Heart left ventricle (tissue), 16 donors: ENCODE measurements at places on chromosomes 11 and 22.

- peaks cover 33% of the 10 kb centered on the region for H3K4me1 ChIP-seq
- peaks cover 36% of the 10 kb centered on the region for H3K27me3 ChIP-seq
- no peak within 1 kb of the TSS for H3K27ac ChIP-seq
- DNase-seq: no peak
These were observed at the start of gene RASL10A for GRCh38 chr22:29315286-29316140. Gene RASL10A, minus strand, starts transcription at chr22:29315697. Its CDS starts 451 bp downstream, at chr22:29315246.

DNA sequence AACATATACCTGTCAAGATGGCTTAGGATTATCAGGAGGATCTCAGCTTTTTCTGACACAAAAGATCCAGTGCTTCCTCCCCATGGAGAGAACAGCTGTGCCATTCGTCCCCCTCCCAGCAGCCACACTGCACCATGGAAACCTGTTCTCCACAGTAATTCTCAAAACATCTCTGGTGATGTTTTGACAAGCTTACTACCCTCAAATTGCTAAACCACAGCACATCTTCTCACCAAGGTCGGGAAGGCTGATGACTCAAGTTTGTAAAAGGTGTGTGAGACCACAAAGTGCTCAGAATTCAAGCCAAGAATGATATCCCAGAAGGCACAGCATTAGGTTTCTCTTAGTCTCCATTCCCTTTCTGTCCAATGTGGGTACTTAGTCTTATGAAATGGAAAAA is 3.9 kb upstream of the RAB38 start:
- DNase-seq: no peak
- no peak overlapping the region for H3K4me3 ChIP-seq
- H3K4me1 ChIP-seq: no peaks in the 10 kb centered on the region
- no peaks in the 10 kb centered on the region for H3K27me3 ChIP-seq
- H3K36me3 ChIP-seq: no peaks in the 10 kb centered on the region
- H3K27ac ChIP-seq: no peak overlapping the region

DNA sequence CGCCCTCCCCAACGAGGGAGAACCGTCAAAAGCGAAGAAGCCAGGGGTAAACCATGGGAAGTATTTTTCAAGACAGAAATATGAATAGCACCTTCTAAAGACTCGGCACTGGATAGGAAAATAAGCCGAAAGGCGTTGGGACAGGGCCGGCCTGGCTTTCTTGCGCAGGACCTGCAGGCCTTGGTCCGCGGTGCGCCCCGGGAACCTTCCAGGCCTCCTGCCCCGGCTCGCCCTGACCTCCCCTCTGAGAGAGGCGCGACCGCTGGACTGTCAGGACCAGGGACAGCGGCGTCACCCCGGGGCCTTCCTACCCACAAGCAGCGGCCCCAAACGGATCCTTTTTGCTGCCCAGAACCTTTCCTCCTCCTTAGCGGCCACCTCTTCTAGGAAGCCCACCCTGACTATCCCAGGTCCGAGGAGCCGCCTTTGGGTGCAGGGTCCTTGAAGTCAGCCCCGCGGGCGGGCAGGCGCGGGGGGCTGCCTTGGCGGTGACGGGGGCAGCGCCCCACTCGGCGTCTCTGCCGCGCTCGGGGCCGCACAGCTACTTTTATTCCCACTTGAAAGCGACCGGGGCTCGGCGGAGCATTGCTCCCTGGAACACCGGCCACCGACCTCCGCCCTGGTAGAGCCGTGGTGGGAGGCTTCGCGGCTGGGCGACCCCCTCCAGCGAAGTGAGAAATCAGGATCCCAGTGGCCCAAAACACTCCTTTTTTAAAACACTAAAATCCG is 650 bp upstream of the MAPK11 start:
- peak overlapping the region; percentile 66 for H3K27ac ChIP-seq
- peak overlapping the region; percentile 63 for H3K4me3 ChIP-seq
- peak; percentile 82 for DNase-seq

DNA sequence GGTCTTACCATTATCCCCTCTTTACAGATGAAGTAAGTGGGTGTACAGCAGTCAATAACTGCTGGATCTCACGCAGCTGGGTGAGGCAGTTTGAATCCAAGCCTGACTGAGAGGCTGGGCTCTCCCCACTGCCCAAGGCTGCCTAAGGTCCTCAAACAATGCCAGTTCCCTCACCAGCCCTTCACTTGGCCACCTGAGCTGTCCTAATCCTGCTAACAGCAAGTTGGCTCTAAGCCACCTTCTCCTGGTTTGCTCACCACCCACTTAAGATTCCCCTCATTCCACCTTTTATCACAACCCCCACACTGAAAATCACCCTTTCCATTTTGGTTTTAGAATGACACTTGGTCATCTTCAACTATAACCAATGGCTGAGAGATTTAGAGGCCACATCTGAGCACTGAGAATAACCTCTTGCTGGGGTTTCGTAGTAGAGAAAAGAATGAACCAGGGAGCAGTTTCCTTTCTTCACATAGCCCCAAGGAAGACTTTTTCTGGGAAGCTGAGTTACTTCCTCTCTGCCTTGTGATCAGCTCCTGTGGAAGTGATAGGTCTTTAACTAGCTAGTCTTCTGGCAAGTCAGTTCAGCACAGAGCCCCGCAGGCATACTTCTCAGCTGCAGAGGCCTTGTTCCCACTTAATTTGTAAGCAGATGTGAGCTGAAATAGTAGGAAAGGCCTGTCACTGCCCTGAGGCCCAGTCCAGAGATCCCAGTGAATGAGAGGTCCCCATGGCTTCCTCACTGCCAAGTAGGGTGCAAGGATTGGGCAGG is 57.8 kb upstream of the TTC12 start:
- peak; percentile 49 for DNase-seq
- no peak overlapping the region for H3K27ac ChIP-seq
- H3K4me1 ChIP-seq: peaks cover 6% of the 10 kb centered on the region
- H3K27me3 ChIP-seq: no peaks in the 10 kb centered on the region
- H3K36me3 ChIP-seq: peaks cover 4% of the 10 kb centered on the region
- no peak overlapping the region for H3K4me3 ChIP-seq

- H3K27me3 ChIP-seq: no peaks in the 10 kb centered on the region
- H3K27ac ChIP-seq: no peak overlapping the region
- H3K4me1 ChIP-seq: no peaks in the 10 kb centered on the region
- no peaks in the 10 kb centered on the region for H3K36me3 ChIP-seq
These were observed 43.9 kb upstream of the LMO1 start for GRCh38 chr11:8307601-8308000.

DNA sequence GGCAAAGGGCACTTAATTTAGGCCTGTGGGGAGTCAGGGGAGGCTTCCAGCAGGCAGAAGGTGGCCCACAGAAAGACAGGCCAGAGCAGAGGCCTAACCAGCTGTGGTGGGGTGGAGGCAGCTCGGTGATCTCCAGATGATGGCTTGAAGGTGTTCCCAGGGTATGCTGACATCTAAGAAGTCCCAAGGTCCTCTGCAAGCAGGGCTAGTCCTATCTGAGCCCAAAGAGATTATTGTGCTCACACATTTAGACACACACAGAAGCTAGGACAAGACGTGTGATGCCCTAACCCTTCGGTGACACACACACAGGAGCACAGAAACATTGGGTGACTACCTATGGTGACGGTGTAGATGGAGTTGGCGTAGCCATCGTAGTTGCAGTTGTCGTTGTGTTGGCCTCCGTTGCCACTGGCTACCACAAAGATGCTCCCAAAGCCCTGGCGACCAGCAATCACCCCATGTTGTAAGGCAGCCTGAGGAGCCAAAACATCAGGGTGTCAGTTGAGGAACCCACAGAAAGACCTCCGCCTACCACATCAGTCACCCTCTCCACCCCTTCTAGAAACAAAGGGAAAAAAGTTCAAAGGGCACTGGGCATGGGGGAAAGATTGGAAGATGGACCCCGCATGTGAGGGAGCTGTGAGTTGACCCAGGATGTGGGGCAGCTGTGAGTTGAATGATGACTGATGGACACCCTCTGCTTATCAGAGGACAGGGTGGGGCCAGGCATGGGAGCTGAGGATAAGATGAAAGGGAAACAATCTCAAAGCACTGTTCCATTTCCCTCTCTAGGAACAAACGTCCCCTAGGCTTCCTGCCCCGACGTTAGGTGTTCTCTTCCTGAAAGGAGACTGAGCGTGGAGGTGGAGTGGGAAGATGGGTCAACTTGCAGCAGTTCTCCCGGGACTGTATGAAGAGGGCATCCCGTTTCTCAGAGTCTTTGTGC is 7.9 kb downstream of the PCSK7 start:
- no peak overlapping the region for H3K27ac ChIP-seq
- no peak for DNase-seq
- H3K27me3 ChIP-seq: no peaks in the 10 kb centered on the region
- no peak overlapping the region for H3K4me3 ChIP-seq

GRCh38 chr11:122656073-122656630 is 630 bp downstream of the UBASH3B start:
- H3K27ac ChIP-seq: peak overlapping the region; percentile 84
- H3K4me1 ChIP-seq: peaks cover 6% of the 10 kb centered on the region
- H3K4me3 ChIP-seq: peak overlapping the region; percentile 71
- no peaks in the 10 kb centered on the region for H3K27me3 ChIP-seq

- DNase-seq: no peak
- no peak overlapping the region for H3K27ac ChIP-seq
- no peaks in the 10 kb centered on the region for H3K27me3 ChIP-seq
- no peak overlapping the region for H3K4me3 ChIP-seq
- no peaks in the 10 kb centered on the region for H3K36me3 ChIP-seq
- peaks cover 11% of the 10 kb centered on the region for H3K4me1 ChIP-seq
These were observed 31.0 kb downstream of the TMPRSS5 start for GRCh38 chr11:113675003-113675561.

GRCh38 chr11:73401217-73401923 is 25.2 kb downstream of the RELT start:
- no peak overlapping the region for H3K4me3 ChIP-seq
- peaks cover 34% of the 10 kb centered on the region for H3K4me1 ChIP-seq
- no peak overlapping the region for H3K27ac ChIP-seq
- peaks cover 7% of the 10 kb centered on the region for H3K36me3 ChIP-seq
- H3K27me3 ChIP-seq: no peaks in the 10 kb centered on the region
- DNase-seq: no peak

DNA sequence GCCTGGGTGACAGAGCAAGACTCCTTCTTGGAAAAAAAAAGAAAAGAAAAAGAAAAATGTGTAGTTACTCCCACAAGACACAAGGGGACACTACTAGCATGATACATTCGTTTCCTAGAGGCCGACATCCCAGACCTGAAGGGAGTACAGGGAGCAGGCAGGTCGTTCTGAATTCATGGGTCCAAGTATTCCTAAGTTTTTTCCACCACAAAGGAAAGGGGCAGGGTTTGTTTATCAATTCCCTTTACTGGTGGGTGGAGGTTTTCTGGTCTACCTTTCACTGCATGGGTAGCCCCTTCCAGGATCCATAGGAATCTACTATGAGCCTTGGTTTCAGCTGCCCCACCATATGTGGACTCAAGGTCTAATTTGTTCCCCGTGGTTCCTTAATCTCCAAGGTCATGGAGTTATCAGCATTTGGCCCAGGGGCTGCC is 11.8 kb downstream of the TIGD3 start:
- peak overlapping the region; percentile 77 for H3K27ac ChIP-seq
- peaks cover 31% of the 10 kb centered on the region for H3K4me1 ChIP-seq
- no peak for DNase-seq
- no peaks in the 10 kb centered on the region for H3K27me3 ChIP-seq
- no peaks in the 10 kb centered on the region for H3K36me3 ChIP-seq

GRCh38 chr22:42948294-42948693 is 66.7 kb downstream of the PACSIN2 start:
- peak overlapping the region; percentile 40 for H3K27ac ChIP-seq
- H3K27me3 ChIP-seq: no peaks in the 10 kb centered on the region

GRCh38 chr11:74147199-74147929 is 23.4 kb downstream of the C2CD3 start:
- DNase-seq: no peak
- H3K27me3 ChIP-seq: no peaks in the 10 kb centered on the region
- H3K27ac ChIP-seq: no peak overlapping the region
- H3K4me1 ChIP-seq: no peaks in the 10 kb centered on the region

- H3K36me3 ChIP-seq: no peaks in the 10 kb centered on the region
- no peaks in the 10 kb centered on the region for H3K27me3 ChIP-seq
- H3K4me3 ChIP-seq: no peak overlapping the region
- no peaks in the 10 kb centered on the region for H3K4me1 ChIP-seq
- H3K27ac ChIP-seq: no peak overlapping the region
These were observed 209.2 kb upstream of the NARS2 start for GRCh38 chr11:78783846-78784245.

GRCh38 chr11:2463766-2464277 is 19.0 kb downstream of the KCNQ1 start:
- peaks cover 78% of the 10 kb centered on the region for H3K4me1 ChIP-seq
- H3K4me3 ChIP-seq: no peak overlapping the region
- no peaks in the 10 kb centered on the region for H3K27me3 ChIP-seq
- H3K27ac ChIP-seq: peak overlapping the region; percentile 84

DNA sequence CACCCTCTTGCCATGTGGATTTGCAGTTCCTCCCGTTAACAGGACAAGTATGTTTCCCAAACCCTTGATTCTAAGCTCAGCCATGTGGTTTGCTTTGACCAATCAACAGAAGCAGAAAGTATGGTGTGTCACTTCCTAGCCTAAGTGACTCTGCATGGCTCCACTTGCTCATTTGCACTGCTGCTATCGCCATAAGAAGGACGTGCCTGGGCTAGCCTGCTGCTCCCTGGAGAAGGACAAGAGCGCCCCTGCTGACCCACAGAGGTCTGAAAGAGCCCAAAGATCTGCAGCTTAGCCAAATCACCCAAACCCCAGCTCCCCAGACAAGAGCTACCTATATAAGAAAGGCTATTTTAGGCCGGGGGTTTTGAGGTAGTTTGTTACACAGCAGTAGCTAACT is 18.0 kb downstream of the TBRG1 start:
- no peaks in the 10 kb centered on the region for H3K4me1 ChIP-seq
- no peaks in the 10 kb centered on the region for H3K27me3 ChIP-seq
- no peak for DNase-seq
- H3K4me3 ChIP-seq: no peak overlapping the region
- peaks cover 40% of the 10 kb centered on the region for H3K36me3 ChIP-seq

DNA sequence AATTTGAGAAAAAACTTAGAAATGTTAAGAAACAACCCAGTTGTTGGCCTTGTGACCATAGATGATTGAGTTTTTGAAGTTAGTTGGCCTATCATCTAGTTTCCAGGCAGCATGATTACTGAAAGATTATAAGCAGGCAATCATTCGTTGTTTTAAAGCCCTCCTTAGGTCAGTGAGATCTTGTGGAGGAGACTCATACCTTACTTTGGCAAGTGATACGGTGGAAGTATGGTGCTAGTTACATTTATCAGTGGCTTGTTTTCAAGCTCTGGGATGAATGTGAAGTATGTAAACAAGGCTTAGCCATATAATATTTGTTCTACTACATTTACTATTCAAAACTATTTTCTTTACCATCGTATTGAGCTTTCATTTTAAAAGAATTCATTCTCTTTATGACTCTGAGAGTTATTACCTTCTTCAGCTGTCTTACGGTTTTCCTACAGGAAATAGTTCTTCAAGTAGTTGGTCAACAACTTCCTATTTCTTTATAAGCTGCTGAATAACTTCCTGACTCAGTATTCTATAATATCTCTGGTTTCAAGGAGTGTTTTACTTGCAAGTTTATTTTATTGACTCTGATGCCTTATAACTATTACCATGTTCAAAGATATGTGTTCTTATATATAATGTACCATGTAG is 7.3 kb downstream of the YAP1 start:
- peaks cover 47% of the 10 kb centered on the region for H3K4me1 ChIP-seq
- no peak overlapping the region for H3K27ac ChIP-seq
- DNase-seq: no peak
- no peaks in the 10 kb centered on the region for H3K36me3 ChIP-seq

- no peak overlapping the region for H3K4me3 ChIP-seq
- H3K27ac ChIP-seq: no peak overlapping the region
- DNase-seq: no peak
- H3K27me3 ChIP-seq: no peaks in the 10 kb centered on the region
- H3K36me3 ChIP-seq: peaks cover 5% of the 10 kb centered on the region
These were observed 22.9 kb downstream of the TUB start for GRCh38 chr11:8103909-8104308.

GRCh38 chr11:104663190-104664140 is 234.8 kb downstream of the CASP12 start:
- no peaks in the 10 kb centered on the region for H3K27me3 ChIP-seq
- DNase-seq: no peak
- no peak overlapping the region for H3K4me3 ChIP-seq
- no peaks in the 10 kb centered on the region for H3K4me1 ChIP-seq
- no peak overlapping the region for H3K27ac ChIP-seq
